ENCODE measurements at places on chromosomes 3 and 15. TPM values are rescaled to one million over a fixed set of nuclear protein-coding genes. Genes with fewer than 3 reads are reported as not detected.

The AADACL2 gene
- not detected for total RNA-seq

The SEMA3G gene
- 22.6 TPM for total RNA-seq

The SERPINI2 gene
- not detected for total RNA-seq

The ANKRD63 gene
- not detected for total RNA-seq

The GP5 gene
- total RNA-seq = not detected

The AGTR1 gene
- total RNA-seq = not detected

The SEMA3B gene
- 0.97 TPM for total RNA-seq

The VILL gene
- 6.9 TPM for total RNA-seq

The IQCH gene
- total RNA-seq = 2.6 TPM

The TGM5 gene
- total RNA-seq = not detected

The NRG4 gene
- total RNA-seq = not detected

The ALDH1A3 gene
- 5.8 TPM for total RNA-seq

The CADPS gene
- total RNA-seq = not detected

The SLC28A1 gene
- not detected for total RNA-seq

The IGSF11 gene
- total RNA-seq = not detected

The CCDC80 gene
- total RNA-seq = 59.3 TPM

The KPNA4 gene
- 80.7 TPM for total RNA-seq

The RASSF1 gene
- total RNA-seq = 27.0 TPM

The FEZF2 gene
- total RNA-seq = not detected

The CYP8B1 gene
- not detected for total RNA-seq

The ITIH3 gene
- not detected for total RNA-seq

The GCNT3 gene
- not detected for total RNA-seq

The CHRM5 gene
- not detected for total RNA-seq

The FETUB gene
- total RNA-seq = not detected

The PTH1R gene
- total RNA-seq = 0.46 TPM

The SIDT1 gene
- total RNA-seq = not detected

The RBP2 gene
- not detected for total RNA-seq

The DGKG gene
- not detected for total RNA-seq

The CKMT1B gene
- not detected for total RNA-seq

The MAGEL2 gene
- total RNA-seq = not detected

The CLDN18 gene
- total RNA-seq = not detected

The CSPG4 gene
- not detected for total RNA-seq

The HTR3E gene
- not detected for total RNA-seq

The TTLL13 gene
- total RNA-seq = not detected

The MST1R gene
- total RNA-seq = 1.5 TPM

The SH2D7 gene
- not detected for total RNA-seq

The DPPA2 gene
- not detected for total RNA-seq

The STRIT1 gene
- total RNA-seq = not detected

The PRSS50 gene
- not detected for total RNA-seq

The ZPLD1 gene
- total RNA-seq = not detected

The ITIH1 gene
- total RNA-seq = not detected

The SLC6A11 gene
- total RNA-seq = not detected

Data from endothelial cell of umbilical vein (primary cell).